CD14-positive monocyte (primary cell): ENCODE measurements at places on chromosomes 3 and 15. TPM values are rescaled to one million over a fixed set of nuclear protein-coding genes. Genes with fewer than 3 reads are reported as not detected.

DNA sequence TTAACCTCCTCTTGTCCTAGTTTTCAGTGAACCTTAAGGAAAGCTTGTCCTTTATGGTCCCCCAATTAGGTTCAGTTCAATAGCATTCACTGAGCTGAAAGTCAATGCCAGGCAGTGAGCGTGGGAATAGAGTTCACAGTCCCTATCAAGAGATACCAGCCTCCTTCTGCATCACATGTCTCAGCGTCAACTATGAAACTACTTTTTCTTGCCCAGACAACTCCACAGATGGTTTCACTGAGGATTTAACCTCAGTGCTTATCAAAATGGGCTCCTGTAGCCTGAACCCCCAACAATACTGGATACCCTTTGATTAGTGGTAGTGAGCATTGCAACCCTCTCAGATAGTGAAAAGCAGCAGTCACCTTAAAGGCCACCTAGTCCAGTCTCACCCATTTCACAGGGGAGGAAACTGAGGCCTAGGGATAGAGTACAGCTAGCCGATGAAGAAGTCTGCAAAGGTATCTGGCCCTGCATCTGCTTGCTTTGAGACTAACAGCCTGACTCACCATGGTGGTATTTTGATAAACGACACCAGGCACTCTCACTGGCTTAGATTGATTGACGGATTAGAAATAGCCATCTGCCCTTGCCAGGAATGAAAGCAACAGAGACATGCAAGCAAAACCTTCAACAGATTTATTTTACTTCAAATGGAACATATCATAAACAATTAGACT is 1.6 kb upstream of the UBA3 start:
- no peak for DNase-seq

- DNase-seq, result no peak
These were observed 40.8 kb upstream of the IQCF6 start for GRCh38 chr3:51819709-51820406.

DNA sequence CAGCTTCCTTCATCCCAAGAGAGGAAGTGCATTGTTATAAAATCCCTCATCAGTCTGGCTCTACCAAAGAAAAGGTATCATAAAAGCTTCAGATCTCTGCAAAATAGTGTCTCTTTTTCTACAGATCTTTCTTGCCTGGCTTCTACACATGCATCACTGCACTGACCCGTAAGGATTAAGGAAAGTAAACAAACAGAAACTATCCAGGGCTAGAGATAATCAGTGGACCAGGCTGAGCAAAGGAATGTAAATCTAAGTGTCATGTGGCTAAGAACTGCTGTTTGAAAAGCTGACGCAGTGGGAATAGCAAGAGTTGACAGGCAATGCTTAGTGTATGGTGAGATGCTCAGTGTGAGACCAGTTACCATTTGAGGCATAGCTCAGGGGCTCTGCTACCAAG is 339.7 kb downstream of the IL5RA start:
- no peak for DNase-seq

DNA sequence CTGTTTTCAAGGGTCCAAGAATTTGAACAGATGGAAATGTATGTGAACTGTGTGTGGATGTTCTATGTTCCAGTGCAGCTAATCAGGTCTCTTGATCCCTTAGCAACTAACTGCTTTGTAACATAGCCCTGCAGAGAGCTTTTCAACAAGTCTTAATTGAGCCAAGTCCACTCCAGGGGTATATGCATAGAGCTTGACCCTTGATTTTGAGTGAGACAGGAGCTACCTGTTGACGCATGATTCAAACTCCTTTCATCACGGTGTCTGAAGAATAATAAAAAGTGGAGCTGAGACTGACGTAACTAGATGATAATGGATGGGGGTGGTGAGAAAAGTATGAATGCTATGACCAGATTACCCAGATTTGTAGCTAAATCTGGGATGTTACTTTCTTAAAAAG is 93.3 kb upstream of the CCDC54 start:
- no peak for DNase-seq

ISLR2 gene
- polyA plus RNA-seq, result not detected in 2 replicates

ZBBX gene
- polyA plus RNA-seq, result not detected
